Stimulated activated naive CD8-positive, alpha-beta T cell treated with anti-CD3 and anti-CD28 coated beads, Interleukin-15, Interleukin-2, amounts not matched to agents 100 U/mL and 50 U/mL, for 24 hours (primary cell): ENCODE measurements at places on chromosomes 2 and 18.

GRCh38 chr2:109337221-109337620 is 208.2 kb downstream of the SH3RF3 start:
- DNase-seq, result no peak

DNA sequence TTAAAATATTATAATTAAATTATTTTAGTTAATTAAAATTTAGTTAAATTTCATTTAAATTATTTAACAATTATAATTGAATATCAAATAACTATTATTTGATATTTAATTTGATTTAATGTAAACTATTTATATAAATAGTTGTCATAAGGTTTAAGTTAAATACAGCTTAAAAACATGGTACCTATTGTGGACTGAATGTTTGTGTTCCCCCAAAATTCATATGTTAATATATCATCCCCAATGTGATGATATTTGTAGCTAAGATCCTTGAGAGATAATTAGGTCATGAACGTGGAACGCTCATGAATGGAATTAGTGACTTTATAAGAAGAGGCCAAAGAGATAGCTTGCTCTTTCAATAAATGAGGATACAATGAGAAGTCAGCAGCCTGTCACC is 505.7 kb upstream of the LRATD1 start:
- DNase-seq, result no peak

- no peak for DNase-seq
These were observed 41.4 kb upstream of the NABP1 start for GRCh38 chr2:191636586-191636985.

GRCh38 chr2:139544186-139544851 is 764.1 kb upstream of the NXPH2 start:
- no peak for DNase-seq

GRCh38 chr2:236954641-236955040 is 131.0 kb upstream of the COPS8 start:
- no peak for DNase-seq

GRCh38 chr2:169761970-169762292 is 28.3 kb downstream of the KLHL23 start:
- no peak for DNase-seq

DNA sequence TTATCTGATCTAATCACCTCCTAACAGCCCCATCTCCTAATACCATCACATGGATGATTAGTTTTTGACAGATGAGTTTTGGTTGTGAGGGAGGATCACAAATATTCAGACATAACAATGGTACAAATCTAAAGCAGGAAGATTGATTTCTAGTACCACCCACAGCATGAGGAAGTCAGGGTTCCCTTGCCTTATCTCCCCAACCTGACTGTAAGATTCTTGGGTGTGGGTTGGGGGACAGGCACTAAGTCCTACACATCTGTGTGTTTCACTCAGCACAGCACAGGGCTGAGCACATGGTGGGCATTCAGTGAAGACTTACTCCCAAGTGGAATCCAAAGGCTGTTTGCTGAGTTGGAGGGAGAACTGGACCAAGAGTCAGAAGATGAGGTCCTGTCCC is 93.8 kb upstream of the CXCR4 start:
- no peak for DNase-seq

DNA sequence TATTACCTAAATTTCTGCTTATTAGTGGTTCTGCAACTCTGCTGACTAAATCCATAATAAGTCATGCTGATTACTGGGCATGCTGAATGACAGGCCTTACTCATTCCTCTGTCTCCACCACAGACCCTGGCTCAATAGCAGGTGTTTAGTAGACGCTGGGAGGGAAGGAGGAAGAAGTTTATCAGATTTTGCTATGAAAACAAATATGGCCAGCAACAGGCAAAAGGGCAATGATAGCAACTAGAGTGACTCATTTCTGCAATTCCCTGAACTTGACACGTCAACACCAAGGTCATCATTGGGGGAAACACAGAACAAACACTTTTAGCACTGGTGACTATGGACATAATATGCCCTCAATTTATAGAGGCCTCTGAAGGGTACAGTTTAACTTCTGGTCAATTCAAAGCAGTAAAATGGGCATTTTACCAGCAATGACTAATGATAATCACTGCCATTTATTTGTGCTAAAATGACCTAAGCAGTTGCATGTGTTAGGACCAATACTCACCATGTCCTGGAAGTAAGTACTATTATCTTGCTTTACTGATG is 35.2 kb downstream of the TMEM163 start:
- no peak for DNase-seq

DNA sequence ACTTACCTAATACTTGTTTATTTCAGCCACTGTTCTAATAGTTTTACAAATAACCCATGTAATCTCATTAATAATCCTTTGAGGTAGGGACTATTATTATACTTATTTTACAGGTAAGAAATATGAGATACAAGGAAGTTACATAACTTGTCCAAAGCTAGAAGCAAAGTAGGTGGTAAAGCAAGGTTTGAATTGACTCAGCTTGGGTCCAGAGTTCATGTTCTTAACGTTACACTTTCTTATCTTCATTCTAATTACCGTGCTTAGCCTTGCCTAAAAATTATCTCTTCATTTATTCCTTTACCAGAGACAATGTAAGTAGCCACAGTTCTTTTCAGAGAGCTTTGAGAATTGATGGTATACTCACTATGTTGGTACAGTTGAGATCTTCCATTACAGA is 743.6 kb downstream of the KCNJ3 start:
- DNase-seq, result no peak
